ENCODE measurements at places on chromosomes 7 and 10. TPM values are rescaled to one million over a fixed set of nuclear protein-coding genes. Genes with fewer than 3 reads are reported as not detected.

GRCh38 chr10:44063686-44064085 is 321.2 kb downstream of the CXCL12 start:
- H3K27me3 ChIP-seq = no peaks in the 10 kb centered on the region
- peaks cover 13% of the 10 kb centered on the region for H3K4me1 ChIP-seq
- no peak for DNase-seq

CRHR2 gene
- polyA plus RNA-seq = not detected

DNA sequence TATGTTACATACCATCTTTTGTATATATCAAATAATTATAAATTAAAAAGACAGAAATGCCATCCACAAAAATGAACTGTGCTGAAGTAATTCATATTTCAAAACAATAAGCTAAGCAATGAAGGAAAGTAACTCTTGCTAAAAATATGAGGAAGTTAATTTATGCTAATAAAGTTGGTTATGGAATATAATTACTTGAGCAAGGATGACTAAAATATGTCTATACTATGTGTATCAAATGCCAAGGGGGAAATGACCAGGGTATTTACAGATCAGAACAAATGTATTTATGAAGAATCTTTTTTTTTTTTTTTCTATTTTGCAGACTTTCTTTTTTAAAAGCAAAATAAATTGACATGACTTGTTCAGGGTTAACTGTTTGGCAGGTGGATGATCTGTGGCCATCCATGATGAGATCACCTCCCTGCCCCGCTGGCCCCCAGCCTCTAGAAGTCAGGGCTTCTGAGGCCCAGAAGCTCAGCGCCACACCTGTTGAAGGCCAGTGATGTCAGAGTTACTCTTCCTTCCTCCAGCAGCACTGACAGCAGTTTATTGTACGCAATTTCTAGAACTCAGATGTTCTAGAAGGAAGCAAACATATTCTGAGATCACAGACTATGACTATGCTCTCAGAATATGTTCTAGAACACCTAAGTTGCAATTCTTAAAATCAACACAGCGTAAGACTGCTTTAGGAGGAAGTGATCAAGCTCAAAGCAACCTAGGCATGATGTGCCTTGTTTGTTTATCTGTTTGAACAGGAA is 196.1 kb upstream of the KLF14 start:
- H3K27ac ChIP-seq = peak overlapping the region; percentile 53
- H3K4me1 ChIP-seq = peaks cover 8% of the 10 kb centered on the region
- no peaks in the 10 kb centered on the region for H3K27me3 ChIP-seq
- H3K4me3 ChIP-seq = no peak overlapping the region

NAMPT gene
- polyA plus RNA-seq = 70.6 TPM

GRCh38 chr7:156829669-156830336 is 63.2 kb downstream of the LMBR1 start:
- H3K4me3 ChIP-seq = no peak overlapping the region
- no peak for DNase-seq
- peaks cover 7% of the 10 kb centered on the region for H3K4me1 ChIP-seq

KCP gene
- 1.6 TPM for polyA plus RNA-seq

DNA sequence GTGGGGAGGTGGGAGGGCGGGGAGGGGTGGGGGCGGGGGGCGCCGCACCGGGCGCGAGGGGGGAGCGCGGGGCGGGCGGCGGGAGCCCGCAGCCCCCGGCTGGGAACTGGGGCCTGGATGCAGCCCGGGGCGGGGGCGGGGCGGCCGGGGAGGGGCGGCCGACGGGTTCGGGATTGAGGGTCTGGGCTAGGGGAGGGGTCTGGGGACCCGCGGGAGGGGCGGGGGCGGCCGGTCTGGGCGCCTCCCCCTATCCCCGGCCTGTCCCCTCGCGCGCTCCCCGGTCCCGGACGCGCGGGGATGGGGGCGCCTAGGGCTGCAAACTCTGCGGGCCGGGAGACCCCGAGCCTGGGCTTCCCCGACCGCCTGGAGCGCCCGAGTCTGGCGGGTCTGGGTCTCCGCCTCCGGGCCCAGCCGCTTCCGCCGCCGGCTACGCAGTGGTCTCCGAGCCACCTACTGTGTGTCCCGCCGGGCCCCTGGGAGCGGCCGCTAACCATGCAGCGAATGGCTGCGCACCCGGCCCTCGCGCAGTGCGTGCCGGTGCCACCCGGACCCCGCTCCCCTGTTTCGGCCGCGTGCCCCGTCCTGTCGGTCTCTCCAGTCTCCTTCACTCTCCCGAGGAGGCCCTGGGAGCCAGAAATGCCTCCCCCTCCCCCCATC is 375 bp upstream of the FGF8 start:
- H3K27me3 ChIP-seq = peaks cover 78% of the 10 kb centered on the region
- no peak overlapping the region for H3K27ac ChIP-seq
- no peak overlapping the region for H3K4me3 ChIP-seq
- peak; percentile 21 for DNase-seq

MUC3A gene
- 0.62 TPM for polyA plus RNA-seq

TAC1 gene
- 2.1 TPM for polyA plus RNA-seq

MRPL43 gene
- polyA plus RNA-seq = 91.2 TPM

DNA sequence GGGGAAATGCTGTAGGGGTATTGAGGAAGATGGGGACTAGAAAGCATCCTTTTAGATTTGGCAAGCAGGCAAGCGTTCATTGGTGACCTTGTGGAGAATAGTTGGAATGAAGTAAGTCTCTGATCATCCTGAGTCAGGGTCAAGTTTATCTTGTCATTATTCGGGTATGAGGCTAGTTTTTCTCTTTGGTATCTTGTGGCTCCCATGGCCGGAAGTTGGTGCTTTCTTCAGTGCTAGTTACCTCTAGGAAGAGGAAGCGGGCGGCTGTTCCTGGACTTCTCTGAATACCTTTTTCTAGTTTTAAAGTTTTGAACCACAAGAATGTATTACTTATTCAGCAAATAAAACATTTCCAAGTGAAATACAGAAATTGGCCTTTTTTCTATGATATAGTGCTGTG is 9.2 kb downstream of the CREM start:
- DNase-seq = peak; percentile 35
- no peaks in the 10 kb centered on the region for H3K36me3 ChIP-seq
- no peaks in the 10 kb centered on the region for H3K27me3 ChIP-seq
- H3K4me3 ChIP-seq = no peak overlapping the region
- no peak overlapping the region for H3K27ac ChIP-seq

SEMA3C gene
- polyA plus RNA-seq = 4.5 TPM

SFTPA1 gene
- 3.2 TPM for polyA plus RNA-seq

DNA sequence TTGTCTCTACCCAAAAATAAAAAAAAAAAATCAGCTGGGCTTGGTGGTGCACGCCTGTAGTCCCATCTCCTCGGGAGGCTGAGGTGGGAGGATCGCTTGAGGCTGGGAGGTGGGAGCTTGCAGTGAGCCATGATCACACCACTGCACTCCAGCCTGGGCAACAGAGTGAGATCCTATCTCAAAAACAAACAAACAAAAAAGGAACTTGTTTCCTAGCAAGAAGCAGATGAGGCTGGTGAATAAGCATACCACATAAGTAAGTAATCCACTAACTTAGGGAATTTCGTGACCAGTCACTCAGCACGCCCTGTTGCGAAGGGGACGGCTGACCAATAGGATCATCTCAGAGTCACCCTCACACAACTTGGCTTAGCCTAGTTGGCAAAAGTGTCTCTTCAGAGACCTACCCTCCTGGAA is 64.6 kb downstream of the CUX1 start:
- H3K27ac ChIP-seq = peak overlapping the region; percentile 87
- H3K36me3 ChIP-seq = no peaks in the 10 kb centered on the region
- no peak overlapping the region for H3K4me3 ChIP-seq
- H3K4me1 ChIP-seq = peaks cover 69% of the 10 kb centered on the region

RBP3 gene
- not detected for polyA plus RNA-seq

GRCh38 chr10:6200734-6201515 is 1.8 kb upstream of the PFKFB3 start:
- H3K4me3 ChIP-seq = peak overlapping the region; percentile 77
- peak overlapping the region; percentile 97 for H3K27ac ChIP-seq
- H3K36me3 ChIP-seq = no peaks in the 10 kb centered on the region
- peak; percentile 78 for DNase-seq

LRRC18 gene
- polyA plus RNA-seq = 0.46 TPM

VENTX gene
- 0.35 TPM for polyA plus RNA-seq

DNA sequence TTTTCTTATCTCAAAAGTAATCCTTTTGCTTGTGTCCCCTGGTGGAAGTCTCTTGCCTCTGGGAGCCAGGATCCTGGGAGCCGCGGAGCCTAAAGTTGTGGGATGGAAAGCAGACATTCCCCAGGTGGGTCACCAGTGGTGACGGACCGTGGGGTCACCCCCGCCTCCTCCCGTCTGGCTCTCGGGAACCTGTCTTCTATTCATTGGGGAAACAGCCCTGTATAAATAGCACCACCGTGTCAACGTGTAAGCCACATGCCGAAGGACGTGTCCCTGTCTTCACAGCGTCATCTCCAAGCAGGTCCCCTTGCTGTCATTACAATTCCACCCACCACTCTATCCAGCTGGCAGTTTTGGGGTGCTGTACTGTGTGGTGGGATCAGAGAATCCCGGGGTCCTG is 87.5 kb downstream of the ELFN1 start:
- H3K27ac ChIP-seq = no peak overlapping the region
- no peak overlapping the region for H3K4me3 ChIP-seq
- no peaks in the 10 kb centered on the region for H3K36me3 ChIP-seq
- H3K4me1 ChIP-seq = no peaks in the 10 kb centered on the region

GRCh38 chr7:39324139-39324760 is 242.0 kb upstream of the YAE1 start:
- no peak overlapping the region for H3K27ac ChIP-seq
- H3K27me3 ChIP-seq = no peaks in the 10 kb centered on the region
- no peaks in the 10 kb centered on the region for H3K4me1 ChIP-seq
- no peak for DNase-seq

GRCh38 chr10:42635098-42635497 is 3.3 kb downstream of the ZNF33B start:
- no peak overlapping the region for H3K4me3 ChIP-seq
- H3K27me3 ChIP-seq = no peaks in the 10 kb centered on the region
- peaks cover 36% of the 10 kb centered on the region for H3K36me3 ChIP-seq
- H3K4me1 ChIP-seq = peaks cover 36% of the 10 kb centered on the region
- no peak for DNase-seq

GRCh38 chr10:118701529-118702323 is 53.0 kb downstream of the CACUL1 start:
- H3K27ac ChIP-seq = no peak overlapping the region
- H3K4me1 ChIP-seq = no peaks in the 10 kb centered on the region
- no peak for DNase-seq
- no peaks in the 10 kb centered on the region for H3K36me3 ChIP-seq

PAPOLB gene
- not detected for polyA plus RNA-seq

DNA sequence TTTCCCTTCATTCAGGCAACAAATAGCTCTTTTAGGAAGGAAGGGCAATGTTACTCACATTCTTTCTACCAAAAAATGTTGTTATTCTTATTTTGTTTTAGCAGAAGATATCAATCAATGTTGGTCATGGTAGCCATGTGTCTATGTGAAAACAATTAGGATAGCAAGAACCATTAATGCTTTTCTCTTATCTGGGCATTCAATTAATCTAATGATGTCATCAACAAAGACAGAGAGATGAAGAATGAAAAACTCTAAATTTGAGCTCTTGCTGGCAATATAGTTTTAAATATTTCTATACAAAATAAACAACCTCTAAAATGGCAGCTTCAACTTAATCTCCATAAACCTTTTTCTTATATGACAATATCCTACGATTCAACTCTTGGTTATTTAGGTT is 353.7 kb upstream of the ANKRD30A start:
- H3K27ac ChIP-seq = no peak overlapping the region
- no peaks in the 10 kb centered on the region for H3K27me3 ChIP-seq
- no peaks in the 10 kb centered on the region for H3K36me3 ChIP-seq
- no peaks in the 10 kb centered on the region for H3K4me1 ChIP-seq

DNA sequence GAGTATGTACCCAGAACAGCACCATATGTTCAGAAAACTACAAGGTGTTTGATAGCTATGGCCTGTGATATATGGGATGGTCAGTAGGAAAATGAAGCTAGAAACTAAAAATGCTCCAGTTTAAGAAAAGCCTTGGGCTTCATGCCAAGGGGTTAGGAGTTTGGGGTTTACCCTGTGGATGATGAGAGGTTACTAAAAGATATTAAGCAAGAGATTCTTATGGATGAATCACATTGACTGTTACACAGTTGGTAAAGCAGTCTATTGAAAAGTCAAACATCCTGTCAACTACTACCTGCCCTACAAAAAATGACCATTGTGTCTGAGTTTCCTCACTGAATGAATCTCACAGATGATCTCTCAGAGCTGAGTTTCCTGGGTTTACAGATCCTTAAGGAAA is 166.2 kb upstream of the INHBA start:
- no peak overlapping the region for H3K4me3 ChIP-seq
- no peak overlapping the region for H3K27ac ChIP-seq
- no peak for DNase-seq
- H3K36me3 ChIP-seq = no peaks in the 10 kb centered on the region
- no peaks in the 10 kb centered on the region for H3K27me3 ChIP-seq
- H3K4me1 ChIP-seq = no peaks in the 10 kb centered on the region

ERVW-1 gene
- not detected for polyA plus RNA-seq

ADCYAP1R1 gene
- 0.31 TPM for polyA plus RNA-seq

SEMA3A gene
- 1.5 TPM for polyA plus RNA-seq

- no peak for DNase-seq
- no peaks in the 10 kb centered on the region for H3K27me3 ChIP-seq
- H3K4me3 ChIP-seq = no peak overlapping the region
- H3K27ac ChIP-seq = no peak overlapping the region
- H3K36me3 ChIP-seq = no peaks in the 10 kb centered on the region
Observed at GRCh38 chr10:84739641-84740040, 411.3 kb downstream of the CCSER2 start.

CLDN3 gene
- 1.4 TPM for polyA plus RNA-seq

- H3K4me3 ChIP-seq = no peak overlapping the region
- DNase-seq = no peak
- H3K36me3 ChIP-seq = peaks cover 12% of the 10 kb centered on the region
- H3K4me1 ChIP-seq = peaks cover 89% of the 10 kb centered on the region
- peak overlapping the region; percentile 4 for H3K27ac ChIP-seq
Observed at GRCh38 chr7:151494298-151495284, 25.1 kb downstream of the RHEB start.

GRCh38 chr10:19724287-19724686 is 91.9 kb upstream of the PLXDC2 start:
- no peaks in the 10 kb centered on the region for H3K4me1 ChIP-seq
- H3K36me3 ChIP-seq = no peaks in the 10 kb centered on the region
- H3K27me3 ChIP-seq = no peaks in the 10 kb centered on the region
- no peak for DNase-seq

ITIH2 gene
- polyA plus RNA-seq = not detected

SVOPL gene
- polyA plus RNA-seq = not detected

GRCh38 chr7:1225441-1226185 is 7.1 kb upstream of the UNCX start:
- no peak for DNase-seq
- peaks cover 37% of the 10 kb centered on the region for H3K4me1 ChIP-seq
- H3K27me3 ChIP-seq = peaks cover 94% of the 10 kb centered on the region
- no peak overlapping the region for H3K27ac ChIP-seq

MSMB gene
- 65.5 TPM for polyA plus RNA-seq

DNA sequence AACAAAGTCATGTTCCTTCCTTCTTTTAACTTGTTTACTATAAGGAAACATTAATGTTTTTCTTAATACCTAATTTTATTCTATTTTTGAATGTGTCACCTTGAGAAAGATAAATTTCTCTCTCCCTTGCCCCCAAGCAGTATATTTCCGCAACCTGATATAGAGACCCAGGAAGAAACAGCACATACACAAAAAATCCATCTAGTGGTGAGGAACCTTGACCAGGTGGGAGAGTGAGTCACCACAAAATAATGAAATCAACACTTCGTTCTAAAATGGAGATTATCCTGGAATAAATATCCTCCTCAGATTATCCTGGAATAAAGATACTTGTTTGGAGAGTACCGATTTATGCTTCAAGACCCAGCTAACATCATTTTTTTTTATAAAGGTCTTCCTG is 232.9 kb upstream of the PTN start:
- H3K36me3 ChIP-seq = no peaks in the 10 kb centered on the region
- no peak for DNase-seq
- no peak overlapping the region for H3K27ac ChIP-seq

SPDYE9 gene
- not detected for polyA plus RNA-seq
